Stimulated activated naive CD8-positive, alpha-beta T cell treated with anti-CD3 and anti-CD28 coated beads, Interleukin-15, amount 100 ng/mL, for 72 hours (primary cell): ENCODE measurements at places on chromosomes 12 and 14.
A peak's percentile ranks its signal among the peaks of the same experiment; 100 is the strongest.

DNA sequence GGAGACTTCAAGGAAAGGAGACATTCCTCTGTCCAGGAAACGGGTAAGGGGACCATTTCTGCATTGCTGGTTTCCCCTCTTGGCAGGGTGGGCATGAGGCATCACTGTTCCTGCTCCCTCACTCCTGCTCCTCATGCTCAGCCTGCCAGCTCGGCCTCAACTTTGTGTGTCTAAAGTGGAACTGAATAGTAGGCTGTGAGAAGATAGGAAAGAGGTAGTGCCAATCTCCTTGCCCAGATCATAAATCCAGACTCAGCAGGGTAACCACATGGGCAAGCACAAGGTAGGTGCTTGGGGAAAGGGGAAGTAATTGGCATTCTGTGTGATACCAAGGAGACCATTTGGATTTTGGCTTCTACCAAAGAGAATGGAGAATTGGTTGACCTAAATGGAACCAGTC is 2.6 kb downstream of the LTB4R start:
- no peak for DNase-seq

GRCh38 chr14:104211215-104211614 is 72.8 kb downstream of the KIF26A start:
- no peak for DNase-seq

DNA sequence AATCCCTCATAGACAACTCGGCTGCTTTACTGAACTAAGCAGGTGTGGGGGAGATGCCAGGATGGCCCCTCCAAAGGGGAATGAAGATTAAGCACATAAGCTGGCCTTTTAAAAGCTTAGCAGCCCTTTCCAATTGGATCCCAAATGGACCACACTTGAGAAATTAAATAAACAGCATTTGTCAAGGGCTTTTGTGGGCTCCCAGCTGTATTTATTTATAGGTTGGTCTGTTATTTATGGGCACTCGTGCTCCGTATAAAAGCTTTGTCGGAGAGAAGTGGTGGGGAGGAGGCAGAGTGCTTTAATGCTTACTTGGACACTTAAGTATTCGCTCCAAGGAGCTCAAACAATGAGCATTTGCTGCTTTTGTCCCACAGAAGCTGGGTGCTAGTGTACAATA is 580.2 kb downstream of the MED13L start:
- no peak for DNase-seq

GRCh38 chr12:96187956-96188355 is 6.2 kb upstream of the ELK3 start:
- no peak for DNase-seq

- DNase-seq = no peak
Measured at GRCh38 chr12:108620236-108620879, 13.3 kb downstream of the SELPLG start.

GRCh38 chr14:76998910-76999309 is 29.6 kb downstream of the IRF2BPL start:
- no peak for DNase-seq

- DNase-seq = no peak
Measured at GRCh38 chr14:64645220-64645892, 58.9 kb upstream of the PLEKHG3 start.

DNA sequence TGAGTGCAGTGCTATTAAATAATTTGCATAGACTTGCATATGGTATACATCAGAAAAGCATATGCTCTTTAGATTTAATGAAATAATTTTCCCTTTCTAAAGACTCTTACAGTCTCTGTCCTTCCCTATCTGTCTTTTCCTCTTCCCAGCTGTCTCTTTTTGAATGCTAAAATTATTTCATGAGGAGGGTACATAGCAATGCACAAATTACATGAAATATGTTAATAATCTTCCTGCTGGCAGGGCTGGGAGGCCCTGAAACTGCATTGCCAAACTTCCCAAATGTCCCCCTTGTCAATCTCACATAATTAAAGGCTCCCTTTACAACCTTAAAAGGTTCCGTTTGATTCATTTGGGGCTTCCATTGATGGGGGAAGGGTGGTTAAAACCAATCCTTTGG is 22.2 kb downstream of the LLPH start:
- DNase-seq = no peak

GRCh38 chr14:35281341-35281740 is 10.8 kb upstream of the PSMA6 start:
- DNase-seq = no peak

DNA sequence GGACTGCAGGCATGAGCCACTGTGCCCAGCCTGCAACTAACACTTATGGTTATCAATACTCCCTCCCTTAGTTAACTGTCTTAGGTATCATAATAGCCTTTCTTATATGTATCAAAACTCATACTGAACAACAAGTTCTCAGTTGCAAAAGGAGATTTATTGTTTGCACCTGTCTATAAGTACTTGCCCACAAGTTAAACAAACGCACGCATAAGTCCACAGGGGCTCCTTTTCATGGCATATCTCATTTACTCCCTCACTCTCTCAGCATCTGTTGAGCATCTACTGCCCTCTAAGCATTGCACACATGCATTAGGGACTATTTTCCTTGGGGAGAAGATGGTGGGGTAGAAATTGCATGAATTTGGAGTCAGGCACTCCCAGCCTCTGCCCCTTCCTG is 46.7 kb upstream of the CORO1C start:
- no peak for DNase-seq

DNA sequence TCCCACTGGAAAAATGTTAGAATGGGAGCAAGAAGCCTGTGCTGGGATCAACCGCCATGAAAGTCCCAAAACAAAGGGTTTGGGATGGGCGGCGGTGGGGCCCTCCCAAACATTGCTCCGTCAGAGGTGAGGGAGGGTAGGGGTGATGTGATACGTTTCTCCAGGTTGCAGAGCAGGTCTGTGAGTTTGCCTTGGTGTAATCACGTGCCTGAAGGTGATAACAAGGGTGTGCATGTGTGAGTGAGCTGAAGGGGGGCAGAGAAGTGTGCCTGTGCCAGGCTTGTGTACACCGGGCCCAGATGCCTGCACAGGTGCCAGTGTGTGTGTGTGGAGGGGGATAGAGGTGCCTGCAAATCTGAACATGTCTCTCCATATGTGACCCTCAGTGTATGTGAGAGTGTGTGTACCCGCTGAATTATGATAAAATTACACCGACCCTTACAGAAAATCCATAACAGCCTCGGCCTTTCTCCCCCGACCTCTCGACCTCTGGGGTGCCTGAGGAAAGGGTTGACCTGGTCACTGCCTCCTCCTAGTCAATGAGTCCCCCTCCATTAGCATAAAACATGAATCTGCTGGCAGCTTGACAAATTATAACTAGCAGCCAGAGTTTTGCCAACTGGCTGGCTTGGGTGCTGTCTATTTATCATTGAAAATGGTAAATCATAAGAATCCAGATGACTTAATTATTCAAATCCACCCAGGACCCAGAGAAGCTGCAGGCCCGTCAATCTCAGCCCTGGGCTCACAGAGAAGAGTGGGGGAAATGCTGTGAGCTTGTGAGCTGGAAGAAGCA is 55.6 kb downstream of the SMUG1 start:
- no peak for DNase-seq

DNA sequence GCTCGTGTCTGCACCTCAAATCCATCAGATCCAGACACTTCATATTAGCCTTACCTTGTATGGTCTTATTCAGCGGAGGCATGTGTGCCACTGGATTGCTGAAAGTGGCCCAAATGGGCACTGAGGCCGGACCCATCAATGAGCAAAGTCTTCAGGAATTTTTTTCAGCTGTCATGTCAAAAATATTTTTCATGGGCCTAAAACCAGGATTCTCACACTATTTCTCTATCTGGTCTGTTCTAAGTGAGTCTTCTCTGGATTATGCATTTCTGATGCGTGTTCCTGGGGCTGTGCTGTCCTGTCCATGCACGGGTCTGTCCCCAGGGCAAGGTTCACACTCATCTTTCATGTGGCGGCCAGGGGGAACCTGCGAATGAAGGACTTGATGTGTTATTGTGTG is 94.6 kb downstream of the KCNA5 start:
- DNase-seq = no peak

GRCh38 chr12:18313306-18313705 is 52.0 kb downstream of the PIK3C2G start:
- no peak for DNase-seq

GRCh38 chr12:114287821-114288525 is 118.0 kb downstream of the TBX5 start:
- DNase-seq = no peak

- DNase-seq = no peak
Measured at GRCh38 chr12:98908866-98909265, 263.8 kb downstream of the APAF1 start.

GRCh38 chr12:41992022-41992421 is 152.7 kb downstream of the GXYLT1 start:
- DNase-seq = no peak

GRCh38 chr14:43914041-43914693 is 592.9 kb downstream of the FSCB start:
- DNase-seq = no peak

DNA sequence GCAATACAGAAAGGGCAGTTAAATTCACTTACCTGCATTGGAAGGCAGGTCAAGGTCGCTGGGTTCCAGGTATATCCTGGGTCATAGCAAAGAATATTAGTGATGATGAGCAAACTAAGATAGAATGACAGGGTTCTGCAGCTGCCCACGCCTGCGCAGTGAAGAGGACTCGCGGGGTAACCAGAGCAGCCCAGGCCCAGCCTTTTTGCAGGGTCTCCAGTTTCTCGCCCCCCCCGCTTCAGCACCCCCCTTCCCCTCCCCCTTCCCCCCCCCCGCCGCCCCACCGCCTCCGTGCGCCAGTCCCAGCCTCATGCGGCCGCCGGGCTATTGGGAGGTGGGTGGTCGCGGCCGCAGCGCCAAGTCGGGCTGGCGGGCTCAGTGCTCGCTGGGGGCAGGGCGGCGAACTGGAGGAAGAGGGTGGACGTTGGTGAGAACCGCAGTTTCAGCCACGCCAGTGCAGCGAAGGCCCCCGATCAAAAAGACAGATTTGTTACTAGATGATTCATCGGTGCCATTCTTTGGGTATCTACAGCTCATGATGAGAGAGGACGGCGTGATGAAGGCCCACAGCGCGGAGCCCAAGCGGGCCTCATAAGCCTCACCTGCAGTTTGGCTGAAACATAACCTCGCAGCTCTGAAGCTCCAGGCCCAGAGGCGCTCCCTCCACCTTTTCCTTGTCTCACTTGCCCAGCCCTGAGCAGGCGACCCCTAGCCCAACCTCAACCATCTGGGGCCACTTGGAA is 20.2 kb downstream of the SLC2A3 start:
- DNase-seq = peak; percentile 26

DNA sequence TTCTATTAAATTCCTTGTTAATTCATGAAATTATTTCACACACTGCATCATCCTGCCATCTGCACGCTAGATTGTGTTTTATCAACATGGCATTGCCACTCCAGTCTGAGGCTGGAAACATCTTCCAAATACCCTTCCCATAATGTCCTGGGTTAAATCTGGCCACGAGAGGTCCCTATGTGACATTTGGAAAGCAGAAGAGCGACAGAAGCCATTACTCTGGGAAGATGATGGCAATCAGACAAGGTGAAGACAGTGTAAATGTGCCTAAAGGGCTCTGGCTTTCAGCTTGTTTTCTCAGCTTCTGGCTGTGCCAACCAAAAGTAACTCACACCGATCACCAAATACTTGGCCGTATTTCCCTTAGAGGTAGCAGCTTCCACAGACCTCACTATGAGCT is 144.8 kb downstream of the CAPZA3 start:
- no peak for DNase-seq

- no peak for DNase-seq
Measured at GRCh38 chr14:31843361-31844091, 233.6 kb upstream of the ARHGAP5 start.

DNA sequence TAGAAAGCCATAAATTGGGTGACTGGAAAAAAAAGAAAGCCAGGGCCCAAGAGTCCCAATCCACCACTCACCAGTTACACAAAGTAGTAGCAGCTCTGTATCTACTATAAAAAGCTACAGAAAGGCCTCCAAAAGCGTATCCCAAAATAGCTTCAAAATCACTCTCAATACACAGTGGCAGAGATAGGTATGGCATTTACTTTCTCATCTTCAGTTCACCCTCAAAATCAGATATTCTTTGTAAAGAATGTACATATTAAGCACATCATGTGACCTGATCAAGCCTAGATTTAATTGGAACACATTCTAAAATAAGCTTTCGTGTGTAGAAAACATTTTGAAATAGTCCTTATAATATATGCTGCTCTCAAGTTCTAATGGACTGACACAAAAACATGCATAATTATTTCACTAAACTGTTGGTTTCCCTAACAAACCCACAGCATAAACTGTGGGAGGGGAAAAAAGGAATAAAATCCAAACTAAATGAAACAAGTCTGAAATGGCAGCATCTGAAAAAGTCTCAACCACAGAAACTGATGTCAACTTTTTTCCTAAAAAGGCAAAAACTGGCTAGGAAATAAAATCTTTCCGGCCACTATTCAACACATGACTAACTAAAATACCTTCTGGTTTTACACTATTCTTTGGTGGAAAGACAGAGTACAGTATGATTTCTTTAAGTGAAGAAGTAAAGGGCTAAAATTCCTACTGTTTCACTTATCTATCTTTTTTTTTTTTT is 25.9 kb downstream of the UBE2N start:
- DNase-seq = no peak

- DNase-seq = no peak
Measured at GRCh38 chr14:92890830-92891588, 31.9 kb upstream of the CHGA start.

GRCh38 chr12:121792607-121793439 is 665 bp downstream of the RHOF start:
- DNase-seq = peak; percentile 91

DNA sequence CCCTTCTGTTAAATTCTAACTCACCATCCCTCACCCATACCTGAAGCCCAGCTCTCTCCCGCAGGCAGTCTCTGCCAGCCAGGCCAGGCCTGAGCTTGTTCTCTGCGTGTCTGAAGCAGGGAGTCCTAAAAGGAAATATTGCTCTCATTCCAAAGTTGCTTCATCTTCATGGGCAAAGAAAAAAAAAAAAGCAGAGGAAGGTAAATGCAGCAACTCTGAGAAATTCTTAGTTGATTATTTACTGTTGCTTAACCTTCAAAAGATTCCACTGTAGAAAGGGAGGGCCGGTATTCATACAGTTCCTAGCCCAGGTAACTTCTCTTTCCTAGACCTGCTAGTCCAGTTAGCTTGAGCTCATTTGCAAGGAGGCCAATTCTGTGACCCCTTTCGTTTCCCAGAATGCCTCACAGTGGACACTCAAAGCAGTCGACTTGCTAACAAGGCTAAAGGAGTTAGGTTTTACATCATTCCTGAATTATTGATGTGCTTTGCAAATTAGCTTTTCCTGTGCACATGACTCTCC is 193.5 kb upstream of the EEA1 start:
- DNase-seq = no peak

GRCh38 chr14:103870891-103871595 is 23.7 kb upstream of the PPP1R13B start:
- DNase-seq = no peak

- DNase-seq = peak; percentile 42
Measured at GRCh38 chr14:104688505-104689108, 811 bp upstream of the INF2 start.
